AG08395 (cell line): ENCODE measurements at places on chromosomes 5 and 9.

DNA sequence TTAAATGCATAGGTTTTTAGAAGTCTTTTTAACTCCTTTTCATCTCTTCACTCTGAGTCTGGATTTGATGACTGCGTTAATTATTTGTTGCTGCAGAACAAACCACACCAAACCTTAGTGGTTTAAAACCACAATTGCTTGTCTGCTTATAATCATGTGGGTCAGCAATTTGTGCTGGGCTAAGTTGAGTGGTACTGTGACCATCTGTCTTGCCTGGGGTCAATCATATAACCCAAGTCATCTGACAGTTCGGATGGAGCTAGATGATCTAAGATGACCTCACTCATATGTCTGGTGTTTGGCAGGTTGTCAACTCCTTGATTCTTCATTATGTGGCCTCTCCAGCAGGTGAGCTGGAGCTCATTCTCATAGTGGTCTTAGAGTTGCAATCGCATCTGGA is 219.1 kb upstream of the ELAVL2 start:
- no peak for DNase-seq

DNA sequence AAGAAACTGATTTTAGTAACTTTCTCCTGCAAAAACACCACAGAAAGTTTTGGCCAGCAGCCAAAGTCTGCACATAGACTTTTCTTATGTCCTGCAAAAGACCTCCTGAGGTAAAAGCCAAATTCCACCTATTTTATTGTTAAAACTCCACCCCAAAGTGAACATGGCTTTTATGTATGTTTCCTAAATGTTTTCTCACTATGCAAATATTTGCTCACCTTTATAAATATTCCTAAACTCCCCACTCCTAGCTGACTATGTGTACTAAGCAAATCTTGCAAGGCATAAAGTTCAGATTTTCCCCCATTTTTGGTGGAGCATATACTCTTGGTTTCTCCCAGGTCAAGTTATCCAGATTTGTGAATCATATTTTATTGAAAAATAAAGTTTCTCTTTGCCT is 446.2 kb downstream of the DNAH5 start:
- no peak for DNase-seq

GRCh38 chr5:54480296-54480695 is 24.8 kb downstream of the HSPB3 start:
- DNase-seq: no peak

DNA sequence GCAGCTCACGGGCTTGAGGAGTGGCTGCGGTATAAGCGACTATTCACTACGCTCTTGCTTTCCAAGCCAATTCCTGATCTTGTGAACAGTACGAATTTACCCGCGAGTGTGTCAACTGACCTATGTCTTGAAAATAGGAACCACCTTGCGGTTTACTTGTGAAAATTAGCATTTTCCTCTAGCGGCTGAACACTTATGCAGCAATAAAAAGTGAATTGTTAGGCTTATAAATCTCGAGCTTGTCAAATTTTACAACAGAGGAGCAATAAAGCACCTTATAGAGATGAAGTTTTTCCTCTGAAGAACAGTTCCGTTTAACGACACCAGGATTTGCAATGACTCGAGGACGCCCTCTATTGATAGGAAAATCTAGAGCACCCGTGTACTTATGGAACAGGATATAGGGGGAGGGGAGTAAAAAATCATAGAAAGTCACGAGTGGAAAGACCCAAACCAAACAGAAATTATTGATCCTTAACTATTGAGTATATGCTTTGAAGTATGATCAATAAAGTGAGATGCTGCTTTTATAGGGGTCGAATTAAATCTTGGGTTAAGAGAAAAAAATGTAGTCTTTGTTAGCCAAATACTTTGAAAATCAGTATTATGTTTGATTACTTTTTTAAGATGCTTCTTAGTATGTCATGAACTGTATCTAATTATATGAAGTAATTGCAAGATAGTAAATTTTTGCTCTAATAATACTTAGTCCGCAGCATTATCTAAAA is 1.9 kb upstream of the RGMB start:
- peak; percentile 71 for DNase-seq

DNA sequence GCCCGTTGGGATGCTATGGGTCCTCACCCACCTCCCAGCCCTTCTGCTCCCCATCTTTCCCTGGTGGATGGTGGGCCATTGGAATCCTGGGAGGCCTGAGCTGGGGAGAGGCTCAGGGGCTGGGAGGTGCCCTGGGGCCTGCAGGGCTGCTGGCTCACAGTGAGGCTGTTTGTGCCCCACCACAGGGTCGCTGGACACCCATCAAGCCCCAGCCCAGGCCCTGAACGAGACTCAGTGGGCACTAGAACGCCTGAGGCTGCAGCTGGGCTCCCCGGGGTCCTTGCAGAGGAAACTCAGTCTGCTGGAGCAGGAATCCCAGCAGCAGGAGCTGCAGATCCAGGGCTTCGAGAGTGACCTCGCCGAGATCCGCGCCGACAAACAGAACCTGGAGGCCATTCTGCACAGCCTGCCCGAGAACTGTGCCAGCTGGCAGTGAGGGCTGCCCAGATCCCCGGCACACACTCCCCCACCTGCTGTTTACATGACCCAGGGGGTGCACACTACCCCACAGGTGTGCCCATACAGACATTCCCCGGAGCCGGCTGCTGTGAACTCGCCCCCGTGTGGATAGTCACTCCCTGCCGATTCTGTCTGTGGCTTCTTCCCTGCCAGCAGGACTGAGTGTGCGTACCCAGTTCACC is 4.9 kb upstream of the AIF1L start:
- no peak for DNase-seq

DNA sequence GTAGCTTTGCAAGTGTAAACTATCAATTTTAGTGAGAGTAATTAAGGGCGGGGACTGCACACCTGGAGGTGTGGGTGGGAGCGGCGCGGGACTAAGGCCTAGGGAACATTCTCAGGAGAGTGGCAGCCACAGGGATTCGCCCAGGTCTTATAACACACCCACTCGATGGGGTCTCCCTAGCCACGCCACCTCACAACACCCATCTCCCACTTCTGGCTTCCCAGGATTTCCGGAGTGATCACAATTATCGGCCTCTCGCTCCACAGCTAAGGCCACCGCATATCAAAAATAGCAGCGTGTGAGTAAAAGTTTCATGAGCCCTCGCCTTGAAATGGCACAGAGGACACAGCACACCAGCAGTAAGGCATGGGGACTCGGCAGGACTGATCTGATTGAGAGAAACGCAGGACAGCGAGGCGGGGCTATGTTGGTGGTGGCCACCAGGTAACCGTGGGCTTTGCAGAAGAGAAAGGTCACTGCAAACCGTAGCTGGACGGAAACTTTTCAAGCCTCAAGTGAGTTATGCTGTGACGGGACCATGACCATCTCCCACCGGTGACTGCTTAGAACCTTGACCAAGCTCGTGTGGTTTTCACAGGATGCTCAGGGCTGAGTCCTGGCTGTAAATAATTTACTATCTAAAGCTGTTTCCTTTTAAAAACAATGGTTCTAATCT is 1.1 kb upstream of the LPAR1 start:
- DNase-seq: no peak

- DNase-seq: no peak
Observed at GRCh38 chr9:89177012-89177943, 1.3 kb downstream of the SHC3 start.

DNA sequence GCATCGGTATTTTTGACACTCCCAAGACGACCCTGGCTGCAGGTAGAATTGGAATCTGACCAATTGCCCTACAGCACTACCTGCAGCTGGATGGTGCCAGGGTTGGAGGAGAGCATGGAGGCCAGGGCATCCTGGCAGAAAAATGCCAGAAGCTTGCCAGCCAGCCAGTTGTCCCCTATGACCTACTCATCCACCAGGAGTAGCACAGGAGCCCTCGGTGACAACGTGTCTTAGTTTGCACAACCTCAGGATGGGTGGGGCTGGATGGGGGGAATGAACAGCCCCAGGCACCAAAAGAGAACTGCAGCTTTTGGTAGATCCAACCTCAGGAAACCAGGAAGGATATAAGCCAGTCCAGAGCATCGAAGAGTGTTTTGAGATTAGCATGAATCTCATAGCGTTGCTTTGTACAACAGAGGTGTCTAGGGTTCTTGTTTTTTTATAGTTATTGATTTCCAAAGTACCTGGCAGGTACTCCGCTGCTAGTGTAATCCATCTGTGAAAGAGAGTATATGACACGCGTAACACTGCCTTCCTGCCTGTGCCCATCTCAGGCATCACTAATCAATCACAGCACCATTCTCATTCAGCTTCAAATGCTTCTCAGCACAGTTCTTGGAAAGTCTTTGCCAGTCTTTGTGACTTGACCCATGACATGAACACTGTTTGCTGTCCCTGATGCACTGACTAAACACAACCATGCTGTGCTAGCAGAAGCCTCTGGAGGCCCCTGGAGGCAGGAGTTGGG is 36.7 kb upstream of the ASS1 start:
- DNase-seq: no peak

DNA sequence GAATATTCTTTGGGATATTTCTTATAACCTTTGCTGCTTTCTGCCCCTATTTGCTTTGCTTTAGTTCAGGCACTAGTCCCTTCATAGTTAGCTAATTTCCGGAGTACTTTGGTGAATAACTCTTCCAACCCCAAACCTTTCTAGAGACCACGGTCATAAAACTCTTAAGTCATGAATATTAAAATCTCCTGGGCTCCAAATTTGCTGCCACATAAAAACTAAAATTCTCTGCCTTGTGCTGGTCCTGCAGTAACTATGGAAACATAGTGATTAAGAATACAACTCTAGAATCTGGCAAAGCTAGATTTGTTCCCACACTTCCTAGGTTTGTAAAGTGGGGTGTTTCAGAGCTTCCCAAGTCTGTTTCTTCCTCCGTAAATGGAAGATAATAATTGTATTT is 10.0 kb upstream of the ACTBL2 start:
- no peak for DNase-seq

- no peak for DNase-seq
Observed at GRCh38 chr9:131649646-131650045, 90.2 kb downstream of the RAPGEF1 start.

DNA sequence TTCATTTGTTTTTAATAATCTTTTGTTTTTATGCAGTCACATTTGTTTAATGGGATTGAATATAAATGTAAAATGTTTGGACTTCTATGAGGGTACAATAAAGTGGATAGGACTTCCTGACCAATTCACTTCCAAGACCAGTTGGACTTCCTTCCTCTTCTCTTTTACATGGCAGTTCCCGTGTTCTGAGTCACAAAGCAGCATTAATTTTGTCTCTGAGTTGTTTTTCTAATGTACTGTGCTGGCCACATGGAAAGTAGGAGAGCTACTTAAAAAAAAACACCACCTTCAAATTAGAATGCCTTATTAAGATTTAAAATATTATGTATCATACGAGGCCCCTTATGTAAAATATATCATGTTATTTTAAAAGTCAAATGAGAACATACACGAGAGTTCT is 87.3 kb downstream of the CCDC171 start:
- no peak for DNase-seq

DNA sequence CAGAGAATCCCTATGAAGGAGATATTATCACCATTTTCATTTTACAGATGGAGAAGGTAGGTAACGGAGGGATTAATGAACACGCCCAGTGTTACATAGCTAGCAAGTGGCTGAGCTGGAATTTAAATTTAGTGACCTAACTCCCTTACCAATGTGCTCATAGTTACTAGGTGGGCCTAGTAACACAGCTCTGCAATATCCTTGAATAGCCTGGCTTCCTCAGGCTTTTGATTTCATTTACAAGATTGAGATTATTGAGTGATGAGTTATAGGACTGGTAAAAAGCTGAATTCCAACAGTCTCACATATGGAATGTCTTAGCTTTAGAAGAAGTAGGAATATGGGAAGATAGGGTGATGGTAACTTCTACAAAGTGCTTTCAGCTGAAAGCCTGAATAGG is 336.3 kb upstream of the KIF2A start:
- DNase-seq: no peak

DNA sequence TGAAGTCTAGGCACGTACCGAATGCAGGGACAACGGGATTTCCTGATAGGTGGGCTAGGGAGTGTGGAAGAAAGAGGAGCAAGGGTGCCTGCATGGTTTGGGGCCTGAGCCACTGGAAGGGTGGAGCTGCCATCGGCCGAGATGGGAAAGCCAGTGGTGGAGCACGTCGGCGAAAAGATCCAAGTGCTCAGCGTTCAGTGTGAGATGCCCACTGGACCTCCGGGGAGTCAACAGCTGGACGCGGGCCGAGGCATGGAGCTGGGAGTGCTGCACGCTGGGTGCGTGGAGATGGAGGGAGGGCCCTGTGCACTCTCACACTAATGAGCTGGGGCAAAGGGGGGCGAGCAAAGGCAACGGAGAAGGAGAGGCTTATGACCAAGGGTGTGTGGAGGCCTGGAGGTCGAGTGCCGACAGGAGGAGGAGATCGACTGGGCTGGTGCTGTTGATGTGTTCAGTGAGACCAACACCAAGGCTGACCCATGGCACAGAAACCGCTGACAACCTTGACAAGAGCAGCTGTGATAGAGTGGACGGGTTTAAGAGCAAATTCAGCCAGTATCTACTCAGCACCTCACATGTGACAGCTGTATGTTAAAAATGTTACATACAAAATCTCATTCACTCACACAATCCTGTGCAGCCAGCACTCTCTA is 85.7 kb downstream of the STK10 start:
- DNase-seq: no peak

DNA sequence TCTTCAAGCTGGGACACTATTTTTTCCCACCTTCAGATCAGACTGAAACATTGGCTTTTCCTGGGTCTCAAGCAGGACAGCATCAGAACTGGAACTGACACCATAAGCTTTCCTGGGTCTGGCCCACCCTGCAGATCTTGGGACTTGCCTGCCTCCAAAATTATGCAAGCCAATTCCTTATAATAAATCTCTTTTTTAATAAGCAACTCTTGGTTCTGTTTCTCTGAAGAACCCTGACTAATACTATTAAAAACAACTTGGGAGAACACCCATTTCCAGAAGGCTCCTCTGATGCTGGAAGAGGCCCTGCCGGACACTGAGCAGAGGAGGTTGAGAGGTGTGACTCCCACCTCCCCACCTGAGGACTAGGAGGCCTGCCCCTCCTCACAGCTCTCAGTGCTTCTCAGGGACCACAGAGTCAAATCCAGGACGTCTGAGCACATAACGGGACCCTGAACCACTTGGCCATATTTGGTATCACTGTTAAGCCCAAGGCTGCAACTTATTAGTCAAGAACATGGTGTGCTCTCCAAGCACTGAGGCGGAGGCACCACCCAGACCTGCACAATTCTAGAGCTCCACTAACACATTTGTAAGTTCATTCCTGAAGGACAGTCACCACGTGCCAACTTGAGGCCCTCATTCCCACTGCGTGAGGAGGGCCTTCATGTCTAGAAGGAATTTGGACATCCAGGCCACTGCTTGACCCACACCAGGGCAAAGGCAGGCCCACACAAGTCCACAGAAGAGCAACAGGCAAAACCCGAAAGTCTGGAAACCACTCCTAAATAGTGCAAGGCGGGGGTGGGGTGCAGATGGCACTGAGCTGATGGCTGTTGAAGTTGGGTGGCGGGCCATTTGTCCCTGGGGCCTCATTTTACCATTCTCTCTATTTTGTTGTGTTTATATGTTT is 9.5 kb downstream of the SHC3 start:
- DNase-seq: no peak
